ENCODE measurements at places on chromosomes 16 and 17. TPM values are rescaled to one million over a fixed set of nuclear protein-coding genes. Genes with fewer than 3 reads are reported as not detected.
A peak's percentile ranks its signal among the peaks of the same experiment; 100 is the strongest.

- no peak for DNase-seq
Observed at GRCh38 chr16:77330332-77331042, 104.3 kb downstream of the ADAMTS18 start.

DNA sequence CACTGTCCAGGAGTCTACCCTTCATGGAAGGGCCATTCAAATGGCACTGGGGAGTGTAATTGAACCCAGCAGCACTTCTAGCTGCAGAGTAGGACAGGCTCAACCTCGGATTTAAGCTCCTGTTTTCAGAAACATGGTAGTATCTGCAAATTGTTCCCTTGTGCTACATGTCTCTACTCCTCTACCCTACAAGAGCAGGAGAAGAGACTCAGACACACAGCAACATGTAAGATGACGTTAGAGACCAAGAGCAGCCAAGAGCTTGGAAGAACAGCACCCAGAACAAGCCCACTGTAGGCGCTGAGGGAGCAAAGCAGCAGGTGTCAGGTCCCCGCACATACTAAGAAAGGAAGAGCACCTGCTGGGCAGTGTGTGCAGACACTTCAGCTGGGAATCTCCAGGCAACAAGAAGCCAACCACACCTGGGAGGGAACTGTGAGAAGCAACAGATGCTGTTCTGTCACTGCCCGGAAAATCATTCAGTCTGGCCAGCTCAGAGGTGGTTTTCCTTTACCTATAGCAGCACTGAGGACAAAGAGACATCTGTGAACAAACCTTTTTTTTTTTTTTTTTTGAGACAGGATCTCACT lies 35.6 kb upstream of the MNT start:
- DNase-seq: peak; percentile 14

DNA sequence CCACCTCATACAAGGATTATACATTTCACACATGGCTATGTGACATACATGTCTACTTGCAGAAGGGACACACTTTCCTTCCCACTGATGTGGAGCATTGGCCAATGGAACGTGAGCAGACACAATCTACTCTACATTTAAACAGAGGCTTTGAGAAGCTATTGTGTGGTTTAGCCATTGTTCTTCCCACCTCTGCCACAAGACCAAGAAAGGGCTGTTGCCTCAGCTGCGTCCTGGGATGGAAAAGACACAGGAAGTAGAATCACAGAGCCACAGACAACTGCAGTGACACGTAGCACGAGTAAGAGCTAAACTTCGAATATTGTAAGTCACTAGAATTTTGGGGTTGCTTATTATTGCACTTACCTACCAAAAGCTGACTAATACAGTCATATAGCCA lies 33.3 kb downstream of the PRKCB start:
- DNase-seq: no peak

The CSF3 gene
- total RNA-seq: not detected

The CD300H gene
- not detected for total RNA-seq

The RNF43 gene
- 0.50 TPM for total RNA-seq

The MAPT gene
- not detected for total RNA-seq

DNA sequence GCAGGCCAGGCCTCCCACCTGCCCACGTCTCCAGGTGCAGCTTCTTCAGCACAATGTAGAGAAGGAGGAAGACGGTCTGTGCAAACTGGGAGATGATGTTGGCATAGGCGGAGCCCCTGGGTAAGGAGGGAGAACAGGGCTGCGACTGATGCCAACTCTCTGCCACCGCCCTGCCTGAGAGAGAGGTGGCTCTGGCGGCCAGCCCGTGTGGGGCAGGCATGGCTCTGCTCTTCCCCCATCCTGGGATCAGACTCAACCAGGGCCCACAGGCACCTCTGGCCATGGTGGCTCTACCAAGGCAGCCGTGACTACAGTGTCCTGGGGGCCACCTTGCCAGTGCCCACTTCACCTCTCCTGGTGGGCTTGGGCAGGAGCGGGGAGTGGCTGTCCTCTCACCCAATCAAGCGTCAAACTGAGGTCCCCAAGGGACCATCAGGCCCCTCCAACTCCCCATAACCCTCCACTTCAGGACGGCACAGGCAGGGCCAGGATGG lies 8.6 kb downstream of the SLC47A2 start:
- DNase-seq: no peak

The CHST4 gene
- 0.28 TPM for total RNA-seq
